SK-N-DZ (cell line): ENCODE measurements at places on chromosomes 16 and 17.

DNA sequence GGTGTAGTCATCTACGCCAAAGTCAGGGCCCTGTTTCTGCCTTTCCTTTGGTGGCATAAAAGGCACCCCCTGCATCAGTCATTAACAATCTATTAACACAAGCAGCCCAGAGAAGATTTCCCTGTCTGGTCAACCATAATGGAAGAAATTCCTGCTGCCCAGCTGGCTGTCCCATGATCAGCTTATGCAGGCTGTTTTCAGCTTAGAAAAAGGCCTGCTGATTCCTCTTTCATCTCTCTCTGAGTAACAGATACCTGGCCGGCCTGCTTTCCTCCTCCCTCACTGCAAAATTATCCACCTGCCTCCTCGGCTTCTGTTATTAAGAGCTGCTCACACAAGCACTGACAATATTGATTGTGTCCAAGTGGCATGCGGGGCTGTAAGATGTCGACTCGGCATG lies 70.3 kb upstream of the MMP2 start:
- no peak for DNase-seq

DNA sequence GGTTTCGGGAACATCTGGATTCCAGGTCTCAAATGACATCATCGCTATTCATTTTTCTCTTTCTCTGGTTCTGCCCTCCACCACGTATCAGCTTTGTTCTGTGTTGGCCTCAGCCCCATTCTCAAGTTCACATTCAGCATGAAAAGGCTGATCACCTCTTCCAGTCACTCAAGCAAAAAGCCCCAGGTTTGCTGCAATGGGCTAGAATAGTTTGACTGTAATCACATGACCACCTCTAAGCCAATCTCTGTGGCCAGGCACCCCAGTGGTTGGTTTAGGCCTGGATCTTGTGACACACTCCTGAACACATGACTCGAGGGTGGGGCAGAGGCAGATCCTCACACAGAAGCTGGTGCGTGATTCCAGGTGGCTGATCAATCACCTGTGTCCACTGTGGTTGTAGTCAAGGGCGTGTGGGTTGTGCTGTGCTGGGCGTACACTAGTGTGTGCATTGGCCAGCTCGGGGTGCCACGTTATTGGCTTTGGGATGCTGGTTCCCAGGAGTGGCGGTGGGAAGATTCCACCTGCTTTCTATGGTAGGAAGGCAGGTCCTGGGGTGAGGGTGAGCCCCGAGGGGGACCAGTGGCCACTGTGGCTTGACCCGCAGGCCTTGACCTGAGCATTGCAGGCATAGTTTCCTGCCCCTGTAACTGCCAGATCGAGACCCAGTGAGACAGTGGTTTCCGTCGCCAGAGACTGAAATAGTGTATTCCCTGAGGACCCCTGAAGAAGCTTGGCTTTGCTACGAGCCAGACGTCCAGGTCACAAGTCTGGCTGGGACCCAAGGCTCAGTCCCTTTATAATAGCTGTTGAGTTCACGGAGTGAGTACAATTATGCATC lies 12.0 kb downstream of the EEF2K start:
- no peak for DNase-seq

DNA sequence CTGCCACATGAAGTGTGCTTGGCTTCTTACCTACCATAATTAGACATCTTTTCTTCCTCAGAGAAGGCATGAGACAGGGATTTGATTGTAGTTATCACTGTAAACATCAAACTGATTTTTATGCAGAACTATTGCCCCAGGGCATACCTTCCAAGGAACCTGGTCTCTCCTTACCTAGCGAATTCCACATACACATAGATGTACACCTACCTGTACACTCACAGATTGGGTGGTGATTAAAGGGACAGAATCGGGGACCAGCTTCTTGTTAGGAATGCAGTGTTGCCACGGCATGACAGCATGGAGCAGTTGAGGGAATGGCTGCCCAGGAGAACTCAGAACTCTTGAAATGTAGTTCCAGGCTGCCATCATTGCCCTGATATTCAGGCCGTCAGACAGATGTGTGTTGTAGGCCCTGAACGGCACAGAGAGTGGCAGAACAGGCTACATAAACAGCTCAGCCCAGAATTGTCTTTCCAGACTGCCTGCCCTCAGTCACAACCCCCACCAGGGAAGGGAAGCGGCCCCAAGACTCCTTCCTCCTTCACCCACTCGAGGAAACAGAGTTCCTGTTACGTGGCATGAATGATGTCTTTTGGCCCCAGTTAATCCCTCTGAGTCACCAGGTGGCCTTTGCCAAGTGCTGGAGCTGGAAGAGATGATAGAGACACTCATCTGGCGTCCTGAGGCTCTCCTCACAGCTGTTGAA lies 17.8 kb upstream of the NAGLU start:
- no peak for DNase-seq

DNA sequence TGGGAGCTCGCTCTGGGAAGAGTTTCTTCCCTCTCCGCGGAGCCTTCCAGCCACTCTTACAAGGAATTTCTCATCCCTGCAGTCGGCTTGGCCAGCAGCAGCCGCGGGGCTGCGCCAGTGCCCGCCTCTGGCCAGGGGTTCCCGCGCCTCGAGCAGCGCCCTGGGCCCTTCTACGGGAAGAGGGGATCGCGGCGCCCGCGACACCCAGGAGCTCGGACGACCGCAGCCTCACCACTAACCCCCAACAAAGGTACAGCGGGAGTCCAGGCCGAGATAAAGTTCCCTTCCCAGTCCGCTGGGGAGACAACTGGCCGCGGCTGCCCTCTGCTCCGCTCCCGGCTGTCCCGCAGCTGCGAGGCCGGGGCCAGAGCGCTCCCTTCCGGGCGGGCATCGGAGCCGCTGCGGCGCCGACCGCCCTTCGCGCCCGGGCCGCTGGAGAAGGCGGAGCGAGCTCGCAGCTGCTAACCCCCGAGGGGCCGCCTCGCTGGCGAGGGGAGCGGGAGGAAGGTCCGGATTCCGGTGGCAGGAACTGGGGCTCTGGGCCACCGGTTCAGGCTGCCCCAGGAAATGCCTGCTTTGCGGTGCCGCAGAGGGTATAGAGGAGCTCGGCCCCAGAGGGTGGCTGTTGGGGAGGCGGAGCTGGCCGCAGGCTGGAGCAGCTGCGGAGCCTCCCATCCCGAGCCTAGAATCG lies 3.6 kb upstream of the HS3ST3B1 start:
- no peak for DNase-seq

DNA sequence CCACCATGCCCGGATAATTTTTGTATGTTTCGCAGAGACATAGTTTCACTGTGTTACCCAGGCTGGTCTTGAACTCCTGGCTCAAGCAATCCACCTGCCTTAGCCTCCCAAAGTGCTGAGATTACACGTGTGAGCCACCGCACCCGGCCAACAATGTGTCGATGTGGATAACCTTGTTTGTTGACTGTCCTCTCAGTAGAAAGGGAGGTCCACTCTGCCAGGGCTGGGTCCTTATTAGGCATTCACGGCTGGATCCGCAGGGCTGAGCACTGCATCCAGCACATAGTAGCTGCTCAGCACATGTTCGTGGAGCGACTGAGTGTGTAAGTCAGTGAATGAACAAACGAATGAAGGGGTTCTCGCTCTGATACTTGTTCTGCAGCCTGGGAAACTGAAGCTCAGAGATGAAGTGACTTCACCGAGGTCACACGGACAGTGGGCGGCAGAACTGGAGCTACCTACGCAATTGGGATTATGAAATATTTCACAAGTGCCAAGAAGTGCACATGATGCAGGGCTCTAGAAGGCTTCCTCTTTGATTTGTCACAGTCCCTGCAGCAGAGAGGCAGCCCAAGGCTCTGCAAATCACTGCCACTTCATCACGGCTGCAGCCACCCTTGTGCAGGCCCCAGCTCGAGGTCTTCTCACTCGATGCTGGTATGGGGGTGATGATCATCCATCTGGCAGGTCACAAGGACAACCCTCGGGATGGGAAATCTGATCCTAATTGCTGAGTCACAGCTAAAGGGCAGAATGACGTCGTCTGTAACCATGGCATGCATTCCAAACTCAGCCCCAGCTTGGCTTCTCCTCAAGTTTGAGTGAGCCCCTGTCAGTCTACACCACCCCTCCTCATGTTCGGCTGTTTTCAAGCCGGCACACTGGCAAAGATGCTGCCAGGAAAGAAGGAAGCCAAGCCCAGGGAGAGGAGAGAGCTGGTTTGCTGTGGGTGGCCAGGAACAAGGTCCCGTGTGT lies 28.0 kb upstream of the SNN start:
- peak; percentile 57 for DNase-seq

DNA sequence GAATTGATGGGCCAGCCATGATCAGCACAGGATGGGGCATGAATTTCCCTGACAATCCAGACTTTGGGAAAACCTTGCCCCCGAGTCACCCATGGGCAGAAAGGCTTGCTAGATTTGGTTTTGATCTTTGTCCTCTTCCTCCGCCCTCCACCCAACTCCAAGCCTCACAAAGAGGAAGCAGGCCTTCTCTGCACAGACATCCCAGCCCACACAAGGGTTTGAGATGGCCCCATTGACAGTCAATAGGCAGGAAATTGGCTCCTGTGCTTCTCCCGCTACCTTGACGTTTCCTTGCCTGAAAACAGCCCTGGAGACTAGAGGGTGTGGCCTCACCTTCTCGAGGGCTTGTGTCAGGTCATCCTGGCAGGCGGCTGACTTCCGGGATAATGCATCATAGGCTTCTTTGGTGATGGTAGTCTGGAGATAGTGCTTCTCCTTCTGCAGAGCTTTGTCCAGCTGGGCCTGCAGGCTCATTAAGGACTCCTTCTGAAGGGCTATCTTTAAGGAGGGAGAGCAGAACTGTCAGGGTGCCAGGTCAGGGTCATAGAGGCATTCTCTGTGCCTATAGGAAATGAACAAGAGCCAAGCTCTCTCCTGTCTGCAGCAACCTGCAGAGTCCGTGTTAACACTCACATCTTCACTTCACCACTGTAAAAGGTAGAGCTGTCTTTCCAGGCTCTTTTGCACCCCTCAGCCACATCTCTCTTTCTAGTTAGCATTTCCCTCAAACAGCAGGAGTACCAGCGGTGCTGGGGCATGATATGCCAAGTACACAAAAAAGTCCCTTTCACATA lies 32.2 kb downstream of the DHX38 start:
- no peak for DNase-seq

DNA sequence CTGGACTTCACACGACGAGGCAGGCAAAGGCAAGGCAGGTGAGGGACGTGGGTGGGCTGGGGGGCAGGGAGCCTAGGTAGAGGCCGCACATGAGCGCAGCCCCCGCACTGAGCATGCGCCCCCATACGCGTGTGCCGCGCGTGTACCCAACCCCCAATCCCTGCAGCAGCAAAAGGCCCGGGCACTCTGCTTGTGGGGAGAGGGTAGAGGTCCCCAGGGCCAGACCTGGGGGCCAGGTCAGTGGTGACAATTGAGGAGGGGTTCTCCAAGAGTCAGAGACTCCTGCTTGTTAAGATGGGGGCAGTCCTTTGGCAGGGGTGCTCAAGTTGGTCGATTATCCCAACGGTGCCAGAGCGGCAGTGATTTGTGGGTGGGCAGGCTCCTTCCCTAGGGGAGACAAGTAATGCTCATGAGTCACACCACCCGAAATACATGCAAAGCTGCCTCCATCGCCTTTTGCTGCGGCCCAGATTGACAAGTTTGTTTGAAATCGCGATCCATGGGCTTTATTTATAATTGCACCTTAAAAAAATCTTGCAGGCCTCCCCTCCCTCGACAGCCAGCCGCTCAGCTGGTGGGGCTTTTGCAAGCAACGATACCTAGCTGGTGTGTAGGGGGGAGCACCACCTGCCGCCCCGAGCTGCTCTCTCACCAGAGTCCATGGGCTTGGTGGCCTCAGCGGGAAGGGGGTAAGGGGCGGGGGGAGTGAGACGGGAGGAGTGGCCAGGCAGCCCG lies 1.1 kb upstream of the GIT1 start:
- peak; percentile 61 for DNase-seq

- DNase-seq = peak; percentile 59
Observed at GRCh38 chr17:41537614-41537954, 9.5 kb upstream of the KRT19 start.

- DNase-seq = no peak
Observed at GRCh38 chr17:33284022-33284421, 9.1 kb downstream of the ASIC2 start.

DNA sequence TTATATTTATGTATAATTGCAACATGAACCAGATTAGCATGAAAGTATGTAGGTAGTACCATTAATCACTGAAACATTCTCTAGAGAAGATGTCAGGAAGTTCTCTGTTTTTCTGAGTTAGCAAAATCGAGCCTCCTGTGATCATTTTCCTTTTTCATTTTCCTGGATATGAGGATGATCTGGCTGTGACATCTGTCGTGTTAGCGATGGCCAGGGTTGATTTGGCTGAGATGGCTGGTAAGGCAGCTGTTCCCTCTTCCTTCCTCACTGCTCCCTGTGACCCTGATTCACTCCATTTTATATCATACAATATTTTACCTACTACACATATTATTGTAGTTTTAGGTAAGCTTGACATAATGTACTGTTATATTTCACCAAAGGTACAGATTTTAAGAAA lies 10.3 kb downstream of the CNTNAP4 start:
- peak; percentile 26 for DNase-seq

GRCh38 chr17:2904135-2904534 lies 107.9 kb downstream of the RAP1GAP2 start:
- DNase-seq = peak; percentile 52

DNA sequence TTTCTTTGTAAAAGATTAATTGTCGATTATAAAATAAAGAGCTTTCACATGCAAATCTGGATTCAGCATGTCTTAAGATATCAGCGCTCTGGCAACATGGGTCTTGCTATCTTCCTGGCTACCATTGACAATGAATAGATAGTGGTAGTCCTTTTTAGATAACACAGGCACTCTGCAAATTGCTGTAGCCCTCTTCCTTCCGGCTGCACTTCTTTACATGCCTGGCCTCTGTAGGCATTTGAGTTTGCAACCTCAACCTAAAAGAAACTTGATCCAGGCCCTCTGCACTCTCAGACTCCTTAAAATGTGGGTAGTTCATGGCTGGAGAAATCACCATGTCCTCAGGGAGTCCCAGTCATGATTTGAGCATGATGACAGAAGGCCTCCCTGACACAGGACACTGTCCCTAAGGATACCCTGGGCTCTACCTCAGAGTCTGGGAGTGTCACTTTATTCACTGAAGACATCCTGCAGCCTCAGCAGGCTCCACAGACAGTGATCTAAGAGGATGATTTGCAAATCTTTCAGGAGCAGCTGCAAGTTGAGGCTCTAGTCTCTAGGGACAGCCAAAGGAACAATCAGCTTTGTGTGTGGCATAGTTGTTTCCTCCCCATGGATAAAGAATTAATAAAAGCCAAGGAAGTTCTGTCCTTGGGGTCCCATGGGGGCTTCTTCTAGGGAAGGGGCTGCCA lies 529.4 kb downstream of the RBFOX1 start:
- no peak for DNase-seq
